ENCODE measurements at places on chromosomes 1 and 21.

DNA sequence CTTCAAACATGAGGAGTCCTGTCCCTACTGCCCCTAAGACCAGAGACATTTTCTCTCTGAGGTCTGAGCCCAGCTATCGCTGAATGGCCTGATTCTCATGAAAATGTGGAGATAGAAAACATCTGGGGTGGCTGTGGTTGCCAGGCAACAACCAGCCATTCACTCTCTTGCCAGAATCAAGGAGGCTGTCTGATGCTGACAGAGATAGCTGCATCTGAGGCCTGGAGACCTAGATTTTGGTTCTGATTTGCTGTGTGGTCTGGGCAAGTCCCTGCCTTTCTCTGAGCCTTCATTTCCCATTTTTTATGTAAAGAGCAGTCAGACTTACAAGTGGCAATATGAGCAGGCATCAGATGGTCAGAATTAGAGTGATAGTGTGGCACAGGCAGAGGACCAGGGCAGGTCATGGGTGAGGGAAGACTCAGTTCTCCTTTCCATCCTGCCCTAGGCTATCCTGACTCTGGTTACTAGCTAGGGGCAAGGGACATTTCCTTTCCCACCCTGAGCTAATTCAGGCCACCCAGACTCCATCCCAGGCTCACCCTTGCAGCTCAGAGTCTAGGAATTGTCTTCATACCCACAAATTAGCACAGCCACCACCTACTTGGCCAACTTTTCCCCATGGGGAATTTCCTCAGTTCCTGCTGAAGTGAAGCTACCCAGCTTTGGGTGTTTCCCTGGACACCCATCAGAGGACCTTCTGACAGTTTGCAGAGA lies 20.0 kb upstream of the RNF19B start:
- DNase-seq, result no peak

DNA sequence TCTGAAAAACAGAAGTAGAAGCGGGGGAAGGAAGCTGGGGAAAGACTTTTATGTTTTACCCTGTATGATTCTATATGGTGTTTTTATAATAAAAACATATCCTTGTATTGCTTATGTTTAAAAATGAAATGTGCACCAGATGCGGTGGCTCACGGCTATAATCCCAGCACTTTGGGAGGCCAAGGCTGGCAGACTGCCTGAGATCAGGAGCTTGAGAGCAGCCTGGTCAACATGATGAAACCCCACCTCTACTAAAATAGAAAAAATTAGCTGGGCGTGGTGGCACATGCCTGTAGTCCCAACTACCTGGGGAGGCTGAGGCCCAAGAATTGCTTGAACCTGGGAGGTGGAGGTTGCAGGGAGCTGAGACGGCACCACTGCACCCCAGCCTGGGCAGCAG lies 155.4 kb downstream of the SMYD3 start:
- DNase-seq, result no peak

DNA sequence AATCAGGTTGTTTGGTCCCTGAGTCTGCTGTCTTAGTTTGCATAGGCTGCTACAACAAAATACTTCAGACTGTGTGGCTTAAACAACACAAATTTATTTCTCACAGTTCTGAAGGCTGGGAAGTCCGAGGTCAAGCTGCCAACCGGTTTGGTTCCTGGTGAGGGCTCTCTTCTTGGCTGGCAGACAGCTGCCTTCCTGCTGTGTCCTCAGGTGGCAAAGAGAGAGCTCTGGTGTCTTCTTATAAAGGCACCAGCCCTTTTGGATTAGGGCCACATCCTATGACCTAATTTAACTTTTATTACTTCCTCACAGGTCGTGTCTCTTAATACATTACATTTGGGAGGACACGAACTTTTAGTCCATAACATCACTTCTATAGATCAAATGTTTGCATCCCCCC lies 89.6 kb upstream of the CD34 start:
- no peak for DNase-seq

GRCh38 chr1:153374071-153374470 lies 1.4 kb downstream of the S100A12 start:
- no peak for DNase-seq

GRCh38 chr1:77584884-77585283 lies 97.6 kb downstream of the ZZZ3 start:
- no peak for DNase-seq

- DNase-seq, result no peak
Observed at GRCh38 chr1:16126743-16127515, 28.9 kb downstream of the EPHA2 start.

DNA sequence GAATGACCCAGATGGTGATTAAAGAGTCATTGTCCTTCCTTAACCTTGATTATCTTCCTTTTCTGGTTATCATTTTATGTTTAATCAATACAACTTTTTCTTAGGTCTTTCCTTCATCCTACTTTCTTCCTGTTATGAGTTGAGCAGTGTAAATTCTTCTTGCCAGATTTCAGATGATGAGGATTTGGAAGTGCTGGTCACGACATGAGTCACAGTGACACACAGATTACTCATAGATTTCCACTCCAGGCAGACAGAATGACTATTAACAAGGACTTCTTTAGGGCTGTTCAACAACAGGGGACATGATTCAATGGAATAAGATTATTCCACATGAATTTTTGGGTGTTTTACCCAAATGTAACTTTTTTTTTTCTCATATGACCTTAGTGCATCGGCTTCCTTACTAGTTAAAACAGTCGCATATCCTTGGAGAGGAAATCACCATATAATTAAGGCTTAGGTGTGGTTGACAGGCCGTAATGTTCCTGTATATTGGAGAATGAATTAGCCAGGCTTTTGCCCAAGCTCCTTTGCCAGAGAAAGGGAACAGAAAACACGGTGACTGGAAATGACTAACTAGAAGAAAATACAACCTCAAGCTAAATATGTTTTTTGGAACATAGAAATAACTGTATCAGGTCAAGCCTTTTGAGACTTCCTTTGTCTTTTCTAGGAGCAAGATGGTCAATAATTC lies 44.2 kb downstream of the PRRX1 start:
- DNase-seq, result no peak

- no peak for DNase-seq
Observed at GRCh38 chr1:84121360-84121759, 22.7 kb upstream of the PRKACB start.

DNA sequence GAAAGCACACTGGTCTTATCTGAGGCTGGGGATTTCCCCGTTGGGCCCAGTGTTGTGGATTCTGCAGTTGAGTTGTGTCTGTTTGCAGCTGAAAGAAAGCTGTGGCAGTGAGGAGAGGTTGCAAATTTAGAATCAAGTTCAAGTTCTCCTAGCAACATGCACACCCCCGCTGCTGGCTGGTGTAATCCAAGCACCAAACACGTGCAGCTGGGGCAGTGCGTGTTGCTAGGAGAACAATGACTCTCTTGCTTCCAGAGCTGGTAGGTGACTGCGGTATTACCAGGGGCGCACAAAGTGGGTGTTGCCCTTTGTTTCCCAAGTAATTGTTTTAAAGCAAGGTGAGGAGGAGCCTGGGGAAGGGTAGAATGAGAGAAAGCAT lies 91.5 kb downstream of the IER5 start:
- DNase-seq, result no peak

GRCh38 chr1:233780049-233780448 lies 124.4 kb upstream of the SLC35F3 start:
- no peak for DNase-seq

- DNase-seq, result no peak
Observed at GRCh38 chr1:182275271-182275670, 116.3 kb downstream of the GLUL start.

Measured in activated CD4-positive, CD25-positive, alpha-beta regulatory T cell (primary cell).